ENCODE measurements at places on chromosomes 2 and 18.

- no peak for DNase-seq
Observed at GRCh38 chr18:55214534-55214933, 255.3 kb upstream of the CCDC68 start.

DNA sequence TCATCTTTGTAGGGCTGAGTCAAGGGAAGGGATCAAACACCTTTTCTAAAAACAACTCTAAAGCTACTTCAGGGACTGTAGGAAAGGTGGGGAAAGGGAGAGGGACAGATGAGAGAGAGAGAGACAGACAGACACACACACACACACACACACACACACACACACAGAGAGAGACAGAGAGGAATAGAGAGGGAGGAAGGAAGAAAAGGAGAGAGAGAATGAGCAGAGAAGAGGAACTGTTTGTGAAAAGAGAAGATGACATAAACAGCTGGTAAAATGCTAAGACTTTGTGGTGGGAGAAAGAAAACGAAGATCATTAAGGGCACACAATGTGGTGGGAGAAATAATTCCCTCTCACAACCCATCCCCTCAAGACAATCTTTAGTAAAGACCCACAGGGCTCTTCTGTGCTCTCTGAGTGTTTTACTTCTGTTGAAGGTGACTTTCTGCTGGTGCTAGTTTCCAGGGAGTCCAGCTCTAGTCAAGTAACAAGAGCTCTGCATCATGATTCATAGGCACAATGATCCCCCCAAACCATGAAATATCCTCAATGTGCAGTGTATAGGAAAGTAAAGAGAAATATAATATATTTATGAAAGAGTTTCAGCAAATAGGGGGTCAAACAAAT lies 77.2 kb upstream of the STK17B start:
- no peak for DNase-seq

- DNase-seq = no peak
Observed at GRCh38 chr2:233131936-233132720, 72.0 kb downstream of the INPP5D start.

DNA sequence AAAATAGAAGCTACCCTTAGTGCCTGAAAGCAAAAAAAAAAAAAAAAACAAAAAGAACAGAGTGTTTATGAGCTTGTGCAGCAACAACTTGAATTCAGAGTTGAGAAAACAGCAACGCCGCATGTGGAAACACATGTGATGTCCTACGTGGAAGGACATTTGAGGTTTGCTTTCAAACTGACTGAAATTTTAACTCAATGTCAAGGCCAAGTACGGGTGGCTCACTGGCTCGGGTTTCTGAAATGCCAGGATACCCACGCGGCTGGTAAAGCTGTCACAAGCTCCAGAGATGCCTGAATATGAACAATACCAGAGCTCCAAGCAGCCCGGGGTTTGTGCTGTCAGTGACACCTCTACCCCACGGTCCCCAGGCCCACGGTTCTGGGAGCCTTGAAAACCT lies 72.2 kb upstream of the THOC1 start:
- no peak for DNase-seq

DNA sequence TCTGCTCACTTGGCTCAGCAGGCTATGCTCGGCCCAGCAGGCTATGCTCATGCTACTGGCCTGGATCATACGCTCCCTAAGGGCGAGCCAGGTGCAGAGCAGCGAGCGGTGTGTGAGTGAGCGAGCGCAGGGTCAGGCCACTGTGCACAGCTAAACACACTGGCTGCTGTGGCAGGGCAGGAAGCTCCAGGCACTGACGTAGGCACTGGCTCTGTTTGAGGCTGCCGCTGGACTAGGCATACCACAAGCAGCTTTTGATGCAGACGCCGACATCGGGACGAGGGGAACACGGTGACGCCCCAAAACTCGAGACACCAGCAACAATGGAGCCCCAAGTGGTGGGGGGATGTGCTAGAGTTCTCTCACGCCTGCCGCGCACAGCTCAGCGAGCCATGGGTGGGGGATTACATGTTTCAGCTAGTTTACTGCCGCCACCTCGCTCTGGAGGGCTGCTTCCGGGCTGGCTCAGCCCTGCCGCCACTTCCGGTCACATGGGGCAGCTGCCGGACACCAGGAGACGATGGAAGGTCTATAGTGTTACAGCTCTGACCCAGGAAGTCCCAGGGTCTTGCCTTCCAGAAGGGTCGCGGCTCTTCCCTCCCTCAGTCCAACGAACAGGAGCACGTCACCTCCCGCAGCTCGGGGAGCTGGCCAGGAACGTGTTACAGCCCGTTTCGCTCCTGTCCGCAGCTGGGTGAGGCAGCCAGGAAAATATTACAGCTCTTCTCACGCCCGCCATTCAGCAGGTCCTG lies 1176.9 kb upstream of the LRRTM1 start:
- DNase-seq = no peak

- DNase-seq = no peak
Observed at GRCh38 chr18:58239879-58240278, 195.9 kb downstream of the NEDD4L start.

DNA sequence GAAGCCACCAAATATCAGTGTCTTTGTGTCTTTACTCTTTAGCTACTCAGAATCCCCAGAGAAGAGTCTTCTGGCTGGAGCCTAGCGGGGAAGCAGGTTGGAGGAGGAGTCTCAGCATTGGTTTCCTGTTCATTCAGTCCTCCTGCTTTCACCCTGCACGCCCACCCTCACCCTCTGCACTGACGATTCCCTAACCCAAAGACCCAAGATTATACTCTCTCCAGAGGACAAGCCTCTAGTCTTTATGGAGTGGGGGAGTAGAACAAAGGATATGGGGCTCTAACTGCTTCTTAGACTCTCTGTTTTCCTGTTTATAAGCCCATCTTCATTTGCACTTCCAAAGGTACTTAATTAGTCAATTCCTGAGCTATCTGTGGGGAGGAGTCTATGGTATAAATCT lies 338.8 kb downstream of the AGPS start:
- no peak for DNase-seq

DNA sequence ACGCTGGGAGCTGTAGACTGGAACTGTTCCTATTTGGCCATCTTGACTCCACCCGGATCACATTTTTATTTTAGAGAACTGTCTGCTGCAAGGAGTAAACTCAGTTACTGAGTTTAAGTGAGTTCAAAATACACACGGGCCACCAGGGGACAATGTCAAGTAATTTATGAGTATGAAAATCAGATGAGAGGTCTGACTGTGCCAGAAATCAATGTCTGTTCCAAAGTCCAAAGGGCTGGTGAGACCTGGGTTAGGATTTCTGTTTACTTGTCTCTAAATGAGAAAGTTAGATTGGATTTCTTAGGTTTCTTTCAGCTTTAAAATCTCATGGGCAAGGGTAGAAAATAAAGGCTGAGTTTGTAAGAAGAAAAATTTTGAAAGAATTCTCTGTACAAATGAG lies 465.8 kb upstream of the MEIS1 start:
- DNase-seq = no peak

GRCh38 chr2:70991742-70992141 lies 2.9 kb downstream of the TEX261 start:
- no peak for DNase-seq

DNA sequence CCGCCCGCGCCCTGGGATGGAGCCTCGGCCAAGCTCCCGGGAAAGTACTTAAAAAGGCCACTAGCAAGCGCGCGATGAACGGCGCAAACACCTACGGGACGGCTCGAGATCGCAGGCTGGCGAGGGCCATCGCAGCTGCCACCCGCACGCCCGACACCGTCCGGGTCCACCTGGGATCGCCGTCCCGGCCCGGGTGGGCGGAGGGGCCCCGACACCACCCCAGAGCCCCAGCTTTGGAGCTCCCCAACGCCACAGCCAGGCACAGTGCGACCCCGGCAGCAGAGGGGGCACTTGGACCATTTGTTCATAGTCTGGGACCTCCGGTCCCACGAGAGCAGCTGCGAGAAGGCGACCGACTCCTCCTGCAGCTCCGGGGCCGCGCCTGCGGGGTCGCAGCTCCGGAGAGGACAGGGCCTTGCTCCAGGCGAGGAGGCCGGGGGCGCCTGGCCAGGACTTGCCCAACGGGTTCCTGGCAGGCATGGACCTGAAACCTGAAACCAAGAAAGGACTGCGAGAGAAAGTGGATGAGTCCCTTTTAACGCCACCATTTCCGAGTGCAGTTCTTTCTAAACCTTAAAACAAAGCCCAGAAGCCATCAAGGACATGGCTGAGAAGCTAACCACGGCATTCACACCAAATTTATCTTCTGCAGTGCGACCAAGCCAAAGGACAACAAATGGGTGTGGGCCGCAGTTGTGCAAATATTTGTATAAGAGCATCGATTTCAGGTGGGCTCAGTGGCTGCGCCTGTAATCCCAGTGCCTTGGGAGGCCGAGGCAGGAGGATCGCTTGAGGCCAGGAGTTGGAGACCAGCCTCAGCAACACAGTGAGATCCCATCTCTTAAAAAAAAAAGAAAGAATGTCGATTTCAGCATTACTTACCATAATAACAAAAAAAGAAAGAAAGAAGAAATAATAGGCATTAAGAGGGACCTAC lies 54.0 kb upstream of the IMP4 start:
- DNase-seq = no peak

GRCh38 chr2:26193578-26194231 lies 20.8 kb downstream of the GAREM2 start:
- DNase-seq = no peak

DNA sequence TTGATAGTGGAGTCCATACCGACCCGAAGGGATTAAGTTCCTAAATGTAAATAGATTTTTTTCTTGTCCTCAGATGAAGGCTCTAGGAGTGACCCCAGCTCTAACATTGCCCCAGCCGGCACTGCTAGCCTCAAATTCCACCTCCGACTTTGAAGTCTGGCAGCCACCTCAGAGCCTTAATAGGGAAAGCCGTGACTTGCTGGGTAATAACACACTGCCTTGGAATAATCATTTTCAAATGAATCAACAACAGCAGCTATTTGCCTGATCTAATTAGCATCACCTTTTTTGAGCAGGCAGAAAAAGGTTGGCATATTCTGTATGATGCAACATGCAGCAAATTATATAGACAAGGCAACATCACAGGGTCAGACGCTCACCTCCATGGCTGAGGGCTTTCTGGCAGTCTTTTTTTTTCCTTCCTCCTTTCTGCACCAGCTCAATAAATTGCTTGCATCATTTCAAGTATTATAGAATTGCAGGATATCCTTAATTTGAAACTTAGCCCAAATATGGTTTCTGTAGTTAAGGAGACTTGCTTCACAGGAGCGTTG lies 276.5 kb upstream of the ATP5MC3 start:
- no peak for DNase-seq

DNA sequence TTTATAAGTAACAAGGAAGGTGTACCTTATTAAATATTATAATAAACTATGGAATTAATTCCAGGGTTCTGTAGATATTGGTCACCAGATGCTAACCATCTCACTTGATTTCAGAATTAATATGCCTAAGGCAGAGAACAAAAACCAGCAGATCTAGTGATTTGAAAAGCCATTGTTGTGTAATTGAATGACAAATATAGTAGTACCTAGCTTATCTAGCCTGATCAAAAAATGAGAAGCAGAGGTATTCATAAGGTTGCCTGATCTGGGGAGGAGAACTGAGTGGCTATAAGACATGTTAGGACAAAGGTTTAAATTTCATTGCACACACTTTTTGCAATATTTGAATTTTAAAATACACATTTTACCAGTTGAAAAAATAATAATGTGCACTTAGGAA lies 132.0 kb upstream of the UBE2E3 start:
- DNase-seq = no peak

Measured in progenitor cell of endocrine pancreas (in vitro differentiated cells).